ENCODE measurements at places on chromosomes 7 and 10.

GRCh38 chr10:132786476-132786883, 533 bp upstream of the NKX6-2 start:
- DNase-seq = no peak

DNA sequence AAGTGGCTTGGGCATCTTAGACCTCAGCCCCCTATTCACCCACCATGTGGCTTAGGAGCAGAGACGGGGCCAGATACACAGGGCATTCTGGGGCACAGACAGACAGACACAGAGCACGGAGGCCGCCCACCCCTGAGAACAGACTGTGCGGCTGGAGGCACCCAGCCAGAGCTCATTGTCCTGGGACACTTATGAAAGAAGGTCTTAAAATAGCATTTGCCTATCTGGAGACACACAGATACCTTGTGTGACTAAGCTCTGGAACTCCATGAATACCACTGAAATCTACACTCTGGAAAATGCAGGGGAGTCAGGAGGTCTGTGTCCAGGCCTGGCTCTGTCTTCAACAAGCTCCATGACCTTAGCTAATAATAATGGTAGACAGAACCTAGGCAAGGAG, 41.4 kb upstream of the ADO start:
- no peak for DNase-seq

GRCh38 chr10:48700493-48700892, 15.8 kb downstream of the WDFY4 start:
- DNase-seq = no peak

- DNase-seq = no peak
Observed at GRCh38 chr10:74851831-74852230, 25.4 kb downstream of the KAT6B start.

- no peak for DNase-seq
Observed at GRCh38 chr10:19250546-19250945, 201.9 kb downstream of the MALRD1 start.

DNA sequence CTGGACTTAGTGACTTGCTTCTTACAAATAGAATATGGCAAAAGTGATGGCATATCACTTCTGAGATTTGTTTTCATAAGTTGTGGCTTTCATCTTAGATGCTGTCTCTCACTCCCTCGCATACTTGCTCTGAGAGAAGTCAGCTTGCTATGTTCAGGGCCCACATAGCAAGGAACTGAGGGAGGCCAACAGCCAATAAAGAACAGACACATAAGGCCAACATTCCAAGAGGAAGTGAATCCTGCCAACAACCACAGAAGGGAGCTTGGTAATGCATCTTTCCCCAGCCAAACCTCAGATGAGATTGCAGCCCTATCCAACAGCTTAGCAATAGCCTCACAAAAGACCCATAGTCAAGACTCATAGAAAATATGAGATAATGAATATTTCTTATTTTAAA, 39.2 kb upstream of the DMTF1 start:
- no peak for DNase-seq

DNA sequence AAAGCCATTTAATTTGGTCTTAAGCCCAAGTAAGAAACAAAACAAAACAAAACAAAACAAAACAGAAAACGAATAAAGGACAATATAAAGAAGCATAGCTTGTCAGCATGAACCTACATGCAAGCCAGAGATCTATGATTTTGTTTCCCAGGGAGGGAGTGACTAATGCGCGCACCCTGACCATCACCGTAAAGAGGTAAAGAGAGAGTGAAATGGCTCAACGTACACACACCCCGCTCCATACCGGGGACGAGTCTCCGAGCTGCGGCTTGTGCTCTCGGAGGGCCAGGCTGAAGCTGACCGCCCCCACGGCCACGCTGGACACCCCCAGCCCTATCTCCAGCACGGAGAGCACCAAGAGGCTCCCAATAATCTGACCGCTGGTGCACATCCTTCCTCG, 1.1 kb downstream of the TMEM196 start:
- DNase-seq = no peak

GRCh38 chr10:18675086-18675801, 16.0 kb downstream of the ARL5B start:
- DNase-seq = no peak

DNA sequence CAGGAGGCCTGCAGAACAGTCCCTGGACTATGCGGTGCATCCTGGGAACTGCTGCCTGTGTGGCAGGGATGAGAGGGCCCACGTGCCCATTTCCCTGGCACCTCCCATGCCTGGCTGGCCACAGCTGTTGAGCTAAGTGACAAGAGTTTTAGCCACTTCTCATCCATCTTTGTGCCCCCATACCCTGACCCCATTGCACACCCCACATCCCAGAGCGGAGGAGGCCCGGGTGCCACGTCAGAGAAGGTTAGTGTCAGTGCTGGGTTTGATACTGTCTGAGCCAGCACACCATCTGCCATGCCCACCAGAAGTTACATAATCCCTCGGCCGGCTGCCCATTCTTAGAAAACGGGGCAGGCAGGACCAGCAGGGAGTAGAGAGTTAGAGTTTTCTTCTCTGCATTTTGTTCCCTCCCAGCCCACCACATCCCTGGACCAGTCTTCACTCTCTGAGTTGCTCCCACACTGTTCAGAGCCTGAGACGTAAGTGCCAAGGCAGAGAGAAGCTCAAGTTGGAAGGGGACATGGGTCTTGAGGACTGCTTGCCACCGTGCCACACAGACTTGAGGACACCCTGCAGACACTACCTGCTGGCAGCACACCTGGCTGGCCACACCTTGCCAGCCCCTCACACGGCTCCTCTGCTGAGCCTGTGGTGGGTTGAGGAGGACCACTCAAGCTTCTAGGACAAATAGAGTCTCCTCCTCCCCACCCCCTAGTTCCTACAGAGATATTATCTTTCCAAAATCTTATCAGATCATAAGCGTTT, 13.1 kb downstream of the UNC5B start:
- no peak for DNase-seq
